ENCODE measurements at places on chromosomes 5 and 9. TPM values are rescaled to one million over a fixed set of nuclear protein-coding genes. Genes with fewer than 3 reads are reported as not detected.

C9orf50 gene
- total RNA-seq = not detected

PCDHB2 gene
- total RNA-seq = 3.4 TPM

NMUR2 gene
- total RNA-seq = 0.22 TPM

TAS2R1 gene
- total RNA-seq = not detected

ACOT12 gene
- total RNA-seq = 0.08 TPM

GZMA gene
- not detected for total RNA-seq

MPDZ gene
- total RNA-seq = 12.2 TPM

FOXI1 gene
- not detected for total RNA-seq

GRIN1 gene
- total RNA-seq = 0.21 TPM

S100Z gene
- not detected for total RNA-seq

MEGF9 gene
- total RNA-seq = 17.3 TPM

UBE2QL1 gene
- 1.9 TPM for total RNA-seq

S1PR3 gene
- total RNA-seq = 103 TPM

CCL28 gene
- 0.09 TPM for total RNA-seq

SLC34A3 gene
- total RNA-seq = 0.07 TPM

SPINK5 gene
- total RNA-seq = not detected

PCDHB3 gene
- total RNA-seq = 0.30 TPM

MYO10 gene
- 48.0 TPM for total RNA-seq

ST6GALNAC6 gene
- total RNA-seq = 24.7 TPM

DAB2IP gene
- total RNA-seq = 11.0 TPM

SLC2A8 gene
- 13.9 TPM for total RNA-seq

AP3B1 gene
- 33.3 TPM for total RNA-seq

IFNA17 gene
- total RNA-seq = not detected

FAM221B gene
- not detected for total RNA-seq

ADGRD2 gene
- total RNA-seq = not detected

LIFR gene
- 11.4 TPM for total RNA-seq

GHR gene
- 0.06 TPM for total RNA-seq

KCNMB1 gene
- not detected for total RNA-seq

GPR150 gene
- total RNA-seq = 0.13 TPM

Data from A549 treated with dexamethasone at 1 μM for 4 hours (cell line).